ENCODE measurements at places on chromosomes 6 and 20.

GRCh38 chr20:20083807-20084206 is 31.5 kb downstream of the CFAP61 start:
- no peak for DNase-seq

DNA sequence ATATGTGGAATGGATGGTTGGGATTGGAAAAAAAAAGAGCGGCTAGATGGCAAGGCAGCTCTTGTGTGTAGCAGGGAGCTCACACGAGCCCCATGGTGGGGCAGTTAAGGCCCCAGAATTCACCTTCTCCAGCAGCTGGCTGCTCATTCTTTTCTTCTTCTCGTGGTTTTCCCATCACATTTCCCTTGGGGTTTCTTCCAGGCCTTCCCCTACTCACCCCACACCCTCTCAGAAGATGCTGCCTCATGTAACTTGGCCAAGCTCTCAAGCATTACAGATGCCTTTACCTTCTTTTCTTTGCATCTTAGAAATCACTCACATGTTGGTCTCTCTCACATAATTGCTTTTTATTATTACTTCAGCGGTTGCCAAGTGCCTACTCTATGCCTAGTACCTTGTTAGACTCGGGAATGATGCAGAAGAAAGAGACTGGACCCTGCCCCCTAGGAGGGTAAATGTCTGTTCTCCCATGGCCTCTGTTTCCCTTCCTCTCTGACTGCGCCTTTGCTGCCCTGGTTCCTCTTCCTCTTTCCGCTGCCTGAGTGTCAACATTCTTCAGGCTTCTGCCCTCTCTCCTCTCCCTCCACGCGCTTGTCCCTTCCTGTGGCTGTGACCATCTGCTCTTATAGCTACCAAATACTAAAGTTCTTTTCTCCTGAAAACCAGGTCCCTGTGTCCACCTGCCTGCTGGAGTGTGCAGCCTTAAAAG is 28.6 kb downstream of the PPARD start:
- DNase-seq, result no peak

- DNase-seq, result no peak
Measured at GRCh38 chr6:167683028-167683862, 143.5 kb upstream of the AFDN start.

- peak; percentile 10 for DNase-seq
Measured at GRCh38 chr20:2379511-2380229, 1.0 kb upstream of the TGM6 start.

DNA sequence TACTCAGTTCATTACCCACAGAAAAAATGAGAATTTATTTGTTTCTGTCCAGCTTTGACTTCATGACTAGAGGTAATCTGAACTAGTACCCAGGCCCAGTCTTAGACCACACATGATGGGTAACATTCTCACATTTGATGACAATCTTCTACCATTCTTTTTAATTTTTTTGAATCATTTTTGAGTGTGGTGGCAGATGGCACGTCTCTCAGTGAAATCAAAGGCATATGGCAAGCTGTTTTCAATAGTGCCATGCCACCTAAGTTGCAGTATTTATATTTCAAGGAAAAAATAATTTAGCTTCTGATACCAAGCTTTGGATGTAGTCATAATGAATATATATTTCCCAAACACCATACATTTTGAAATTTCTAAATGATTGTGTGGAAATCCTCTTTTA is 88.8 kb upstream of the HS3ST5 start:
- DNase-seq, result no peak

- no peak for DNase-seq
Measured at GRCh38 chr20:35866418-35867202, 87.7 kb downstream of the SCAND1 start.

DNA sequence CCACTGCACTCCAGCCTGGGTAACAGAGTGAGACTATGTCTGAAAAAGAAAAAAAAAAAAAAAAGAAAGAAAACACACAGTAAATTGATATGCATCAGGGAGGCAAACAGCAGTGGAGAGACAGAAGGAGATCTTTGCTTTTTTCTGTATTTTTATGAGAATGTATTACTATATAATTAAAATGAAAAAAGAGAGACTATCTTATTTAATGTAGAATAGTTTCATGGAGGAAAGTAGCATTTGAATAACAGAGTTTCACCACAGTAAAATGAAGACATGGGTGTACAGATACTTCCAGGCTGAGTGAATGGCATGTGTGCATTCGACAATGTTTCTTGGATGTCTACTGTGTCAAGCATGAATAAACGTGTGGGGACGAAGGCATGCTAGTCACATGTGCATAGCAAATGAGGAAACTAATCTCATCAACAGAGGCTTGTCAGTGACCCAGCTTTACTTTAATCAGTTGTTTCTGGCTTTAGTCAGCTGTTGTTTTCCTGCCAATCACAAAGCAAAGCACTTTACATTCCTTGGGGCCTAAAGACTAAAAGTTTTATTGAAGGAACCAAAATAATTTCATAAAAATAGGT is 55.5 kb upstream of the ARMH2 start:
- no peak for DNase-seq

DNA sequence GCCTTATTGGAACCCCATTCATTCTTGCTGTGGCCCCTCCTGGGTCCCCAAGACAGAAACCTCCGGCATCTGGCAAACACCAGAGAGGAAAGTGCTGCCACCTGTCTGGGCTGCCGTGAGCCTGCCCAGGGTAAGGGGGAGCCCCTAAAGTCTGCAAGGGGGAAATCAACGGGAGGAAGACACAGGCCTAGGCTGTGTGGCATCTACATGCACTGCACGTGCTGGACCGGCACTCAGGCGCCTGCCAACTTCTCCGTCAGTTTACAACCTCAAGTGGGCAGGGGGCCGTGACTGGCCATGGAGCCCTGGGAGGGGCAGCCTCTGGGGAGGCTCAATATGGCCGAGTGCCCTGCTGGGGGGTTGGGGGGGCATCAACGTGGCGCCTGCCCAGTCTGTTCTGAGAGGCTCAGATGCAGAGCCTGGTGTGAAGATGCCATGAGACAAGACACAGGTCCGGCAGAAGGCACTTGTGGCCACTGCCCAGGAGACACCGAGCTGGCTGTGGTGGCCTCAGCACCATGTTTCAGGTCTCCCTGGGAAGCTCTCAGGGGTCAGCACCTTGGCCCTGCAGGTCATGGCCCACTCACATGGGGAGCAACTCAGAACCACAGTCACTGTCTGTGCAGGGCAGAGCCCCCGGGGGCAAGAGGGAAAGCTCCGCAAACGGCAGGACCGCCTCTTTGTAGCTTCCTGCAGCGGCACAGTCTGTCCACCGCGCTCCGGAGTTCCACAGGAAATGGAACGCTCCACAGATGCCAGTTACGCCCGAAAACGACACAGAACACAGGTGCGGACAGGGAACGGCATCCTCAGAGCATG is 8.4 kb downstream of the UCKL1 start:
- DNase-seq, result no peak

GRCh38 chr6:116370760-116371119 is at the start of gene DSE:
Gene DSE, plus strand, starts transcription at chr6:116370947. Its CDS starts 28,304 bp downstream, at chr6:116399251.
- DNase-seq, result peak; percentile 74

GRCh38 chr6:33985313-33985751 is 160.6 kb downstream of the GRM4 start:
- DNase-seq, result no peak

DNA sequence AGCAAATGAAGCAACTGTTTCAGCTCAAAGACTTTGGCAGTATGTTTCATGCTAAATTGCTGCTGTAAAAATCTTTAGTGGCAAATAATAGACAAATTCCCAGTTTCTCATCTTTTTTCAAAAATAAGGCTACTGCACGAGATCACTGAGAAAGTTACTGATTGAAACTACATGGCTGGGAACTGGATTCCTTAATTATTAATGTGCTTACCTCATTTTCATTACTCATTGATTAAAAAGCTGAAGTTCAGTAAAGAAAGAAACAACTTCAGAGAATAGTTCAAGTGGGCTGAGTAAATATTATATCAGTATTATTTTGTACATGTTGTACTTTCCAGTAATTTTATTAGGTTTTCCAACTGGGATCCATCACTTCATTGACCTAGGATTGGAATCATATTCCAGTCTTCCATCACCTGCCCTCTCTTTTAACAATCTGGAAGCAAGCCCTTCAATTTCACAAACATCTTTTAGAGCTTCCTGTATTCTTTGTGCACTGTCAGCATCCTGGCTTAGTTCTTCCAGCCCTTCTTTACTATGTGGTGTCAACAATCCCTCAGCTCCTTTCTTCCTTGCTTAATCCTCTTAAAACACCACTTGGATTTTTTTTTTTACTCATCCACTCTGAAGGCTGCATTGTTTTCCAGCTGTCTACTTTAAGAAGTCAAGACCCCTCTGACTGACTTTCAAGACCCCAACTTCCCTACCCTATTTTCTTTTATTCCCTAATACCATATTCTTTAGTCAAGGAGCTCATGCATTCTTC is 4.3 kb downstream of the MEI4 start:
- DNase-seq, result no peak

DNA sequence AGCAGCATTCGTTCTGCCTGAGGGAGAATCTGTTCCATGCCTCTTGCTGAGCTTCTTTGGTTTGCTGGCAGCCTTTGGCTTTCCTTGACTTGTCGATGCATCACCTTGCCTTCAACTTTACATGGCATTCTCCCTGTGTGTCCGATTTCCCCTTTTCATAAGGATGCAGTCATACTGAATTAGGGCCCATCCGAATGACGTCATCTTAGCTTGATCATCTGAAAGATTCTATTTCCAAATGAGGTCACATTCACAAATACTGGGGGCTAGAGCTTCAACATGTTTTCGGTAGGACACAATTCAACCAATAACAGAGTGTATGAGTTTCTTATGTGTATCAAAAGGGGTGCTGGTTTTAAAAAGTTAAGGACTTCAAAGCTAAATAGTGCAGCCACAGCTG is 27.8 kb upstream of the HECA start:
- DNase-seq, result no peak

DNA sequence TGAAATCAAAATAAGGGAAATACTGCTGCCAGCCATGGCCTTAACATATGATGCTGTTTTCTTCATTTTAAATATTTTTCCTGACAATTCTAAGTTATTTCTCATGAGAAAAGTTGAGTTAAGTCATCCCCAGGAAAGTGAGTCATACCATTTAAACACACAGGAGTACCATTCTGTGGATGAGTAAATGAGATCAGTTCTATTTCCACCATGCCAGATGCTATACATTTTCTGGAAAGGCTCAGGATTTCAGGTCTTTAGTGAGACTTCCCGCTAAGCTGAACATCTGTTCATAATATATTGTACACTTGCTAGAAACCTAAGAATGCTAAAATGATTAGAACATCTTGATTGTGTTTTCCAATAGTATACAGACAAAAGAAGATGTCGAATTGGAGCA is 256.2 kb upstream of the MANEA start:
- DNase-seq, result no peak

DNA sequence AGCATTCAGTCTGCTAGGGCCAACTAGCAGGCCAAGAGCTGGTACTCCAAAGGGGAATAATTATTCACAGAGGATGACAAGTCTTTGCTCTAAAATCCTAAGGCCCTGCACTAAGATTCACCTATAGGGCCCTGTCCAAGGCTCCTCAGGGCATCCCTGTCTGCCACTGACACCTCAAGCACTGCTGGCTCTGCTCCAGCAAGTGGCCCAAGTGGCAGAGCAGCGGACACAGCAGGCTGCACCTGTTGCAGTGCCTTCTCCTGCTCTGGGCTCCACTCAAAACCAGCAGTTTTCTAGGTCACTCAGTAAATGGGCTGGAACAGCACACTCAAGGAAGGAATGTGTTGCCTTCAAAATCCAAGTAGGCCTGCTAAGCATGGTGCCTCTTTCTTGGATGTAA is 36.4 kb upstream of the SMOC2 start:
- DNase-seq, result no peak

- DNase-seq, result no peak
Measured at GRCh38 chr6:166751051-166751595, 124.1 kb upstream of the RPS6KA2 start.

GRCh38 chr6:157056275-157056674 is 267.0 kb downstream of the TMEM242 start:
- DNase-seq, result no peak

DNA sequence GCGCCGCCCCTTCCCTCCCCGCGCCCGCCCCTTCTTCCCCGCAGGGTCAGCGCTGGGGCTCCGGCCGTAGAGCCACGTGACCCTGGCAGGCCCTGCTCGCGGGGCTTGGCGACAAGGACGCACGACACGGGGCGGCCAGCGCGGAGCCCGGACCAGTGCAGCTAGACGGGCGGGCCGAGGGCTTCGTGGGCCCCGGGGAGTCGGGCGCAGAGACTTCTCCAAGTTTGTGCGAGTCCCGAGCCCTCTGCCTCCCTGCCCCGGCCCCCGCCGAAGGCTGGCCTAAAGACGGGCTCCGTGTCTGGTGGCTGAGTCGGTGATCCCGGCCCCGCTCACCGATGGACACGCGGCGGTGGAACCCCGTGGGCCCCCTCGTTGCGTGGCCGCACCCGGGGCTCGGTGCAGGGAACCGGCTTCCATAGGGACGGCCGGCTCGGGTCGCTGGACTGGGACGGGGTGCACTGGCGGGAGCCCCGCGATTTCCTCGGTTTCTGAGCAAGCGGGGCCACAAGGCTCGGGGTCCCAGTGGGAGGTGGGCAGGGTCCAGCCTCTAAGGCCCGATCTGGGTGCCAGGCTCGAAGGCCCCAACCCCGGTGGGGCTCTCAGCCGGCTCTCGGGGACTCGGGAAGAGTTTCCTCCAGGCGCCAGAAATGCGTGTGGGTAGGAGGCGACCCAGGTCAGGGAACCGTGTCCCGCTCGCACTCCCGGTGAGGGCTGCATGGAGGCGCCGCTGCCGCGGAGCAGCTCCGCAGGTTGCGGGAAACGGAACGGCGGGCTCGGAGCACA is 452 bp upstream of the GATA5 start:
- no peak for DNase-seq

- no peak for DNase-seq
Measured at GRCh38 chr6:140061110-140062042, 686.9 kb upstream of the CITED2 start.

- no peak for DNase-seq
Measured at GRCh38 chr20:57605878-57606277, 14.3 kb downstream of the ZBP1 start.

DNA sequence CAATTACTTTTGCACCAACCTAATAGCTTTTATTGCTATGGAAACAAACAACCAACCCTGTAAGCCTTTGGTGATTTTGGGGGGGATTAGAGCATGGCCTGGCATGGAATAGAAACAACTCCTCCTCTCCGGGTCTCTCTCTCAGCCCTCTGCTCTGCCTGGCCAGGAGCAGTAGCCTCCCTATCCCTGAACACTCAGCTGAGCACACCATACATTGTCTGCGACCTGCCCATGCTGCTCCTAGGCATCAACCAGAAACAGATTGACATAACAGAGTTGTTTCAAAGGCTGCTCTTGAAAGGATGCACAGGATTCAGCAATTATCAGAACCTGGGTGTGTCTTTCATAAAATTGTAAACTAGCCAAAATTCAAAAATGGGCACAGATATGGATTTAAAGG is 29.8 kb upstream of the SMIM28 start:
- DNase-seq, result no peak

GRCh38 chr6:27148404-27148795 is 99.1 kb upstream of the PRSS16 start:
- no peak for DNase-seq

- DNase-seq, result no peak
Measured at GRCh38 chr6:64683682-64684081, 1023.3 kb downstream of the EYS start.

GRCh38 chr6:129835691-129836090 is 25.4 kb downstream of the TMEM244 start:
- DNase-seq, result no peak

- no peak for DNase-seq
Measured at GRCh38 chr6:108870357-108870756, 22.1 kb downstream of the ARMC2 start.

GRCh38 chr6:154899824-154900463 is 95.2 kb upstream of the TIAM2 start:
- no peak for DNase-seq

- peak; percentile 2 for DNase-seq
Measured at GRCh38 chr20:32252189-32252588, 25.3 kb upstream of the KIF3B start.

GRCh38 chr6:144033816-144034735 is 26.0 kb upstream of the PLAGL1 start:
- no peak for DNase-seq
